ENCODE measurements at places on chromosomes 3 and 15.

GRCh38 chr3:148735597-148735996 lies 37.9 kb downstream of the AGTR1 start:
- no peak for DNase-seq

GRCh38 chr3:112365035-112365434 lies 32.1 kb downstream of the CD200 start:
- no peak for DNase-seq

- no peak for DNase-seq
Observed at GRCh38 chr3:70137366-70137765, 137.8 kb downstream of the SAMMSON start.

DNA sequence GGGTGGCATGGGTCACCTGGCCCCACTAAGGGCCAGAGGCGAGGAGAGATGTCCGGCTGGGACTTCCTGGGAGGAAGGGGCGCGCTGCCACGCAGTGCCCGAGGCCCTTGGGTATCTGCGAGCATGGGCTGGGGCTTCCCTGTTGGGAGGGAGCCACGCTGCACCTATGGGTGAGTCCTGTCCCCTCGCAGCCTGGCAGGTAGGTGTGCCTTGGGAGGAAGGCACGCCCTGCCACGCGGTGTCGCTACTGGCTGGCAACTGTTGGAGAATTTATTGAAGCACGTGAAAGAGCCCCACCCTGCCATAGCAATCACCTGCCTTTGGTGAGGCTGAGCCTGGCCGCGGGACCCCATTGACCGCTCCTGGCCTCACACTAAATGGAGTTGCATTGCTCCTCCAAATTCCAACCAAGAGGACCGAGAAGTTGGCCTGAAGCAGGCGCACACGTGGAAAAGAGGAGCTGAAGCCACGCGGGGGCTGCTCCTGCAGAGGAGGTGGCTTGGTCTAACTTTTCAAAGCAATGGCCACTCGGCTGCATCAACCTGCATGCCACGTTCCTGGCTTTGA lies 134.2 kb downstream of the TJP1 start:
- DNase-seq = no peak

GRCh38 chr15:37218351-37218916 lies 118.1 kb upstream of the MEIS2 start:
- no peak for DNase-seq
